ENCODE measurements at places on chromosomes 2 and 18.

DNA sequence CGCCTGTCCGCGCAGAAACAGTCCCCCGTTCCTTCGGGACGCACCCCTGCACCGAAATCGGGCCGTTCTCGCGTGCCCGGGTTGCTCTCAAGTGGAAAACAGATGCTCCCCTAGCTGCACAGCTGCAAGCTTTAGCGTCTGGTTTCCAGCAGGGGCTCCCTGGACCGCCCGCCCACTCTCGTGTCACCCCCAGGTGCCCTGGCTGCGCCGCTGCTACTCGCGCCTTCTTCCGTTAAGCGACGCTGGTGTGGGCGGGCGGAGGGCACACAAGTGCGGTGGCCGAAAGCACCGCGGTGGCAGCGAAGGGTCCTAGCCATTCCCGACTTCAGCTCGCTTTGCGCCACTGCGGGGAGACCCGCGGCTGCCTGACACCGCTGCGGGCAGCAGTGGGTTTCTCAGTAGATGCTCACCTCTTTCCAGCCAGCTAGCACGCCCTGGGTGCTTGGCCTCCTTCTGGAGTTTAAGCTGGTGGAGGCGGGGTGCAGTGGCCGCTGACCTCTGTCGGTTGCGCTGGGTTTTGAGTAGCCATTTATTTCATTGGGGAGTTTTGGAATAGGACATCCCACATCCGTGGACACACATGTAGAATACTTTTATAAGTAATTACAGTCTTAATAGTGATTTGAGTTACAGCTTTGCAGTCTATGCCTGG lies 806 bp downstream of the ZNF407 start:
- DNase-seq: peak; percentile 24

- no peak for DNase-seq
These were observed 602.8 kb upstream of the SOX11 start for GRCh38 chr2:5089409-5089808.

GRCh38 chr18:48885266-48885923 lies 65.4 kb downstream of the SMAD7 start:
- no peak for DNase-seq

DNA sequence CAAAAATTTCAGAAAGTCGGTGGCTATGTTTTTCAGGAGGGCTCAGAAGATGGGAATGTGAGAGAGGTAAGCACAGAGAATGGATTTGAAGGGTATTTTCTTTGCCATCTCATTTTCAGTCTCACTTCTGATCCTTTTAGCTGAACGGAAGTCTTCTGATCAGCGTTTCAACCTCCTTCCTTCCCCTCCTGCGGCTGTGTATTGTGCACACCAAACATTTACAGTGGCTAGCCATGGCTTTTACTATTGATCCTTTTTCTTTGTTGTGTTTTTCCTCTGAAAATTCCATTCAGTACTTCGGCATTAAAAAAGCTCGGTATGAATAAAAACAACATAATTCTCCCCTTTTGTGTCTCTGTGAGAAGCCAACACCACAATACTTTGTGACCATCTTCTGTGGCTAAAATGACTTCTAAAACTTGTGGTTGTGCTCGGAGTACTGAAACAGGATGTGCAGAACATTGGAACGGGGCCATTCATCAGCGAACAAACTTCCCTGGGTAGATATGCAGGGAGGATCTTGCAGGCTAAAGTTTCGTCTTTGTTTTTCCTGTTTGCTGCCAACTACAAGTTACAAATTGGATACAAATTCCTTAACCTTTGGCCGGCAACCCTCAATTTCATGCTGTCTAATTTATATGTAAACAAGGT lies 260.8 kb upstream of the FAM98A start:
- DNase-seq: no peak

DNA sequence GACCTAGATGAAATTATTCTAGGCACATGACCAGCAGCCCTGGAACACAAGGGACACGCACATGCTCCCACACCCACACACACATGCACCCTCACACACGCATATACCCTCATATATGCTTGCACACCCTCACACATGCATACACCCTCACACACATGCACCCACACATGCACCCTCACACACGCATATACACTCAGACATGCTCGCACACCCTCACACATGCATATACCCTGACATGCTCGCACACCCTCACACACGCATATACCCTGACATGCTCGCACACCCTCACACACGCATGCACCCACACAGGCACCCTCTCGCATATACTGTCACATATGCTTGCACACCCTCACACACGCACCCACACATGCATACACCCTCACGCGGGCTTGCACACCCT lies 61.8 kb downstream of the PARD6G start:
- no peak for DNase-seq

DNA sequence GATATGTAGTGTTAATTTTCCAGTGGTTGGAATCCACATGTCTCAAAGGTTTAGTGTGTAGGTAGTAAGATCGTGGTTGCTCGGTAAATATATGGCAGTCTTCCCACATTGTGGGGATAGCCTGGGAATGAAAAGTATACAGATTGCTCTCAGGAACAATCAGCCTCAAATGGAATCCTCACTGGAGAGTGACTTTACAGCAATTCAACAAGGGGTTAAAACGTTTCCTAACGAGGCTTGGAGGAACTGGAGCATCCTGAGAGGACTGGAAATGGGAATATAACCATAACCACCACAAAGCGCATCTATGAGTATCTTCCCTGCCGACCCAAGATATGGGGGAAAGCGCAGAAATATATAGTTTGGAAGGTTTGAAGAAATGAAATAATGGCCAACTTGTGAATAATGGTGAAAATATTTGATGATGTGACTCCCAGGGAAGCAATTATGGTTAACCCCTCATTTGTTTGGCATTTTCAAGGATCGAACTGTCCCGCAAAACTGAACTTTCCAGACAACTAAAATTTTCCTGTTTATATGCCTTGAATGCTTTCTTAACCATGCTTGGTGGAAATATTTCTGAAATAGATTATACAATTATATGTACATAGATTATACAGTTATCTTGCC lies 100.7 kb upstream of the FOSL2 start:
- DNase-seq: no peak

DNA sequence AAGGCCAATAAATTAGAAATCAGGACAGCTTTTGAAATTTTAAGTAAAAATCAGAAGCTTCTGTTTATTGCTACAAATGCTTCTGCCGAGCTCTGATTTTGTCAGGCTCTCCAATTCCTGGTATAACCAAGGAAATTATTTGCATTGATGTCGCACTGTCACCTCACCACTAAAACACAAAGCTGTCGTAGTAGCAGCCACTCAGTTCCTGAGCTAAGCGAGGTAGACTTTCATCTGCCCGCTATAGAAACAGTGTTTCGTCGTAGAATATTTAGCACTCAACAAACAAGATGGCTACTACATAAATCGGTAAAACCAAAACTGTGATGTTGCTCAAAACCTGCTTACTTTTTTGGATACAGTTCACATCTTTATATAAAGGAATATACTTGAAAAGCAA lies 141.3 kb upstream of the FOSL2 start:
- DNase-seq: no peak

DNA sequence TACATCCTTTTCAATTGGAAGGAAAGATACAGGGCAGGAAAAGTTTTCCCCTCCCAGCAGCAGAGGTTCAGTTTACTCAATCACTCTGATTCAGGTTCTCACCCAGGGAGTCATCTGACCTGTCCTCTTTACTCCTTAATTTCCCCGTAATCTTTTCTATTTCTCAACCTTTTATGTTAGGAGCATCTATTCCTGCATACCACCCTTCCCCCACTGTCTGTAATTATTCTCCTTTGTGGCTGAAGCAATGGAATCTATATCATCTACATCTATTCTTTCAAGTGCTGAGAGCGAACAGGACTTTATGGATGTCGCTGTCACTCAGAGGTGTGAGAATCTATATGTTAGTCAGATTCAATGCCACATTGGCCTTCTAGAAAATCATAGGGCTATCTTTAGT lies 175.2 kb downstream of the NOL4 start:
- DNase-seq: no peak

Data from DMS153 (cell line).